NCI-H1092 (cell line): ENCODE measurements at places on chromosomes 7 and 10.

DNA sequence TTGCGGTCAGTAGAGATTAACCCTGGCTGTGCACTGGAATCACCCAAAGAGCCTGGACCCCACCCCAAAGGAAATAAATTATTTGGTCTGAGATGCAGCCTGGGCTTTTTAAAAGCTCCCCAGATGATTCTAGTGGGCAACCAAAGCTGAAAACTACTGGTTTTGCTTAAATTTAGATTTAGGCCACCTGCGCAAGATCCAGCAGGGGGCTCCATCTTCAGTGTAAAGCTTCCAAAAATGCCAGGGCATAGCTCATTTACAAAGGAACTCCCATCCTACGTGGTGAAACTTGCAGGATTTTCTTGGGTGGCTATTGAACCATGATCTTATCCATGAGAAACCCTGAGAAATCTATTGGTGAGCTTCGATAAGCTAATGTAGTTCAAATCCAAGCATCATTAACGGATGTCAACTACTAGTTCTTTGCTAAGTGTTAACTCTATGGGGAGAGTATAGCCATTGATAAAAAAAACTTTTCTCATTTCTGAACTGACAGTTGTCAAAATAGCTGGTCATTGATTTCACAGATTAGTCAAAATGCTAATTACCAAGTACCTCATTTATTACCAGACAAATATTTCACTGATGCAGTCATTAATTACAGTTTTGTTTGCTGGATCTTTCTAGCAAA lies 315.3 kb downstream of the LHFPL3 start:
- no peak for DNase-seq

DNA sequence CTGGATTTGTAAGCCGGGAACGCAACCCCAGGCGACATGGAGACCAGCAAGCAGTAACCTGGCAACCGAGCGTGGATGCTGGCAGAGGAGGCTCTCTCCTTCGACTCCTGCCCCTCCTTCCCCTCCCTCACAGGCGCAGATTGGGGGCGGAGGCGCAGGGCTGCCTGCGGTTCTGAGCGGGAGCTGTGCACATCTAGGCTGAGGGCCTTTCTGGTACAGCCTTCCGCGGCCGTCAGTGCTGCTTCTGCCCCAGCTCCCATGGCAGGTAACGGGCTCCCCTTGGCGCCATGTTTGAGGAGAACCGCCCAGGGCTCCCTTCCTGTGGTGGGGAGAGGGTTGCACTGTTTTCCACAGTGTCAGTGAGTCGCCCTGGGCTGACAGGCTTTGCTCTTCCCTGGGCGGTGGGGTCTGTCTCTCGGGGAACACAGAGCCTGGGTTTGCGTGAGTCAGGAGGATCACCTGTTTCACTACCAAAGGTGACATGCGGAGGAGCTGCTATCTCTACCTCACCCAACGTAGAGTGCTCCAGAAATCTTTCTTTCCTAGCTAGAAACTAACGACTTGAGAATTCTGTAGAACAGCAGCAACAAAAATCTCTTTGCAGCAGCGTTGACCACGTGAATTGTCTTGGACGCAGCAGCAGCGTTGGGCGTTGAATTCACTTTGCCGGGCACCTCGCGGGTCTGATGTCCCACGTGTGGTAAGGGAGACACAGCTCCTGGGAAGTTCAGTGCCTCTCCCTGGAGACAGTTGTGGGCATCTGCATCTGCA lies 154.8 kb upstream of the COBL start:
- DNase-seq: peak; percentile 73

- DNase-seq: no peak
Observed at GRCh38 chr7:38625866-38626265, 5.3 kb downstream of the AMPH start.

- no peak for DNase-seq
Observed at GRCh38 chr10:6738112-6738768, 158.2 kb upstream of the PRKCQ start.

- DNase-seq: no peak
Observed at GRCh38 chr7:11714676-11715075, 117.3 kb downstream of the THSD7A start.

DNA sequence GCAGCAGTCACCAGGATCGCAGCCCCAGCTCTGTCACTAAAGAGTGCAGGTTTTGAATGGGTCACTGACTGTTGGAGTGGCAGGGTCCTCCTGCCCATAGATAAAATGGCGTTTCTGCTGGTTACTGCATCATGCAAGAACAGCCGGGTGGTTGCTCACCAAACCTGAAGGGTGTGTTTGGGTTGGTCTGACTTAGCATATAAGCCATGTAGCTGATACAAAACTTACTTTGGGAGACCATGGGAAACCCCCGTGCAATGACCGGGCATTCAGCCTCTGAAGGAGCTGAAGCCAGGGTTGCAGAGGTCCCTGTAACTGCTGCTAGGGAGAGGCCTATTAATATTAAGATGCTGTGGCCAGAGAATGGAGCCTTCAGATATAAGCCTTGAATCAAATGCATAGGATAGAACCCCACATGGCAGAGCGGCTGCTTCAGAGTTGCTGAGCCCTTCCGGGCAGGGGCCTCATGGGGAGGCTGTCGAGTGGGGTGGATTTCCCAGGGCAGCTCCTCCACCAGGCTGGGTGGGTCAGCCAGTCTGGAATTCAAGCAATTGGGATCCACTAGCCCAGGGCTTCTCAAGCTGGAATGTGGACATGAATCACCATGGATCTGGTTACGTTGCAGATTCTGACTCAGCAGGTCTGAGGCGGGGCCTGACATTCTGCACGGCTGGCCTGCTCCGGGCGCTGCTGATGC lies 70.9 kb upstream of the CTBP2 start:
- no peak for DNase-seq

GRCh38 chr7:86814661-86815379 lies 171.1 kb downstream of the GRM3 start:
- peak; percentile 47 for DNase-seq

DNA sequence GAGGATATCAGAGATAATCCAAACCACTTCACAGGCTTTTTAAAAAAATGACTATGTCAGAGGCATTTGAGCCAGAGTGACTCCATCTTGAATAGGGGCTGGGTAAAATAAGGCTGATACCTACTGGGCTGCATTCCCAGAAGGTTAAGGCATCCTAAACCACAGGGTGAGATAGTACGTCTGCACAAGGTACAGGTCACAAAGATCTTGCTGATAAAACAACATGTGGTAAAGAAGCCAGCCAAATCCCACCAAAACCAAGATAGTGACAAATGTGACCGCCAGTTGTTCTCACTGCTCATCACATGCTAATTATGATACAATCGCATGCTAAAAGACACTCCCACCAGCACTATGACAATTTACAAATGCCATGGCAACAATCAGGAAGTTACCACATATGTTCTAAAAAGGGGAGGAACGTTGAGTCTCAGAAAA lies 177.5 kb downstream of the RAPGEF5 start:
- no peak for DNase-seq

GRCh38 chr10:65684896-65685295 lies 1240.9 kb upstream of the LRRTM3 start:
- no peak for DNase-seq

- DNase-seq: no peak
Observed at GRCh38 chr10:97134983-97135382, 50.8 kb downstream of the SLIT1 start.

DNA sequence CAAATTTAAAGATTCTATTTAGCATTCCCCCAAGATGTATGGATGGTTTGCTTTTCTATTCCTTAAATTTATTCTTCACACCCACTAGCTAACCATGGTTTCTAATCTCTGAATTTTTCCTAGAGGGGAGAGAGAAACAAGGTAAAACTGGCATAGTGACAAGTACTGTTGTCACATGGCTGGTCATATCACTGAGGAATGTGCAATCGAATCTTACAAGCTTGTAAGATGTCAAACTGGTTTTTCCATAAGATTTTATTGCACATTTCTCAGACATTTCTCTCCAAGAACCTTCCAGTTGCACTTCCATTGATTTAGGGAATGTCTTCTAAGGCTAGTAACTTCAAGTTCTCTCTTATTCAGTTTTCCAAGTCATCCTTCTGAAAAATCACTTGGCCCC lies 89.8 kb downstream of the MBL2 start:
- DNase-seq: no peak

GRCh38 chr7:77327067-77327931 lies 88.8 kb downstream of the GSAP start:
- no peak for DNase-seq

- no peak for DNase-seq
Observed at GRCh38 chr7:11754123-11754522, 77.9 kb downstream of the THSD7A start.

- DNase-seq: no peak
Observed at GRCh38 chr7:144144426-144144825, 21.4 kb downstream of the OR2A14 start.

DNA sequence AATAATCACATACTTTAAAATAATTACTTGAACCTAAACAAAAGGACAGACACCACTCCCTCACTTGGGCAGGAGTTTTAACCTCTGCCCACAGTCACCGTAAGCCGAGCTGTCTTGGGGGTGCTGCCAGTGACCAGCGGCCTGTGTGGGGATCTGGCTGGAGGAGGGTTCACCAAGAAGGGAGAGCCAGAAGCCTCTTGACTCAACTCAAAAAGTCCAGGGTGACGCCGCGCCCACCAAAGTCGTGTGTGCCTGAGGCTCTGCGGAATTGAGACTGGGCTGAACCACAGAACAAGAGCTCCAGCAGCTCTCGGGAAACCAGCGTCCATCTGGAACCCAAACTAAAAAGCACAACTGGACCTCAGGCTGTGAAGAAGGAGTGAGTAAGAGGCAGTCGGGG lies 35.8 kb downstream of the ZFAND2A start:
- DNase-seq: no peak

- DNase-seq: no peak
Observed at GRCh38 chr10:78875932-78876331, 192.8 kb upstream of the ZMIZ1 start.

DNA sequence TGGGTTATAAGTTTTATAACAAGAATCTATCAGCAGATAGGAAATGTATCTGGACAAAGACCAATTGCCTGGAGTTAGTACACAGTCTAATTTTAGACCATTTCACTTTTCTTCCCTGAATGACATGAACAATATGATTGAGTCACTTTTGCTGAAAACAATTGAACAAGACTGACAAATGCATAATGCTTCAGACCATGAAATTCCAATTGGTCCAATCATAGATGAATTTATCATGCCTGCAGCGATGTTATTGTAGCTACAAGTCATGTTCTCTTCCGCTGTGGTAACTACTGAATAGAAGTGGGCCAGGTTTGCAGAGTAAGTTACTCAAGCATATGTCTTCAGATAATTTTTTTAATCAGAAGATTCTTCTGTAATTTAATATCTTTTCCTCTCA lies 73.4 kb downstream of the VSTM2A start:
- DNase-seq: no peak

DNA sequence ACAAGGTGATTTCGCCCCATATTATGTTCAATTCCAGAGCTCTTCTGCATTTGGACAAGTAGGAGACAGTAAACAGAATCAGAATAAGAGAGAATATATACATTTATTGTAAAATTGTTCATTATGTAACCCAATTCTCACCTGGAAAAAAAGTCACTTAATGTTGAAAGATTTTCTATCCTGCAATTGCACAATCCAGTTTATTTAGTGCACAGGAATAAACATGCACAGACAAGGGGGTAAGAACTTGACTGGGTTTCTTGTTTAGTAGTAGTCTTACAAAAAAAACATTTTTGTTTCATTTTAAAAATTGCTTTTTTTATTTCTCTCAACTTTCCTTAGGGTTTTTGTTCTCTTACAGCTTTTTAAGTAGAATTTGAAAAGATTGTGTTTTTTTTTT lies 126.6 kb downstream of the SAMD9 start:
- DNase-seq: no peak

- DNase-seq: no peak
Observed at GRCh38 chr10:104589431-104589830, 51.7 kb upstream of the SORCS3 start.

- no peak for DNase-seq
Observed at GRCh38 chr7:29490094-29490607, 73.5 kb upstream of the PRR15 start.

DNA sequence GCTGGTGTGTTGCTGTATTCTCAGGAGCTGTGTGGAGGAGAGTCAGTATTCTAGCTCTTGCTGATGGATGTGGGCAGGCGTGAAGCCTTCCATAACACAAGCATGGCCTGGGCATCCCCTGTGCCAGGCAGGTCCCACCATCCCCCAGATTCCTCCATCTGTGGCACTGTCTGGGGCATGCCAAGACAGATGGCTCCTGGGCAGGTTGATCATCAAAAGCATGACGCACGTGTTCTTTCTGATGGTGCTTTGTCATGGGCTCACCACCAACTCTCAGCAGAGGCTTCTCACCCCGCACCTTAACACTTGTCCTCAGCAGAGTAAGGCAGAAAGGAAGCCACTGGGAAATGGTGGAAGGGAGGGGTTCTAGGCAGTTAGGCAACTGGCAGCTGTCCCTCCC lies 364.3 kb downstream of the PLXNA4 start:
- no peak for DNase-seq

DNA sequence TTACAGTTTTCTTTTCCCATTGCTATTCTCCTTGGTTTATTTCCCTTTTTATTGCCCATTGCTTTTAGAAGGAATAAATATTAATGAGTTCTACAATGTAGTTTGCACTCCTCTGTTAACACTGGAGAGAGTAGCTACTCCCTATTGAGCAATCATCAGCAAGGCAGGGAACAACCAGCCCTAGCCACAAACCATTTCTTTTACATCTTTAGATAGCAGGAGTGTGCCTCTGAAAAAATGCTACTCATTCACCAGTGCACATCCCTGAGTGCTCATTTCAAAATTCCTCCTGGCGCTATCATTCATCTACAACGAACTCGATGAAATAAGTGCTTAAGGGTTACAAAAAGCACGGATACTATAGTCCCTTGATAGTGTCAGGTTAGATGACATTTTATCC lies 252.9 kb downstream of the THSD7A start:
- DNase-seq: no peak

DNA sequence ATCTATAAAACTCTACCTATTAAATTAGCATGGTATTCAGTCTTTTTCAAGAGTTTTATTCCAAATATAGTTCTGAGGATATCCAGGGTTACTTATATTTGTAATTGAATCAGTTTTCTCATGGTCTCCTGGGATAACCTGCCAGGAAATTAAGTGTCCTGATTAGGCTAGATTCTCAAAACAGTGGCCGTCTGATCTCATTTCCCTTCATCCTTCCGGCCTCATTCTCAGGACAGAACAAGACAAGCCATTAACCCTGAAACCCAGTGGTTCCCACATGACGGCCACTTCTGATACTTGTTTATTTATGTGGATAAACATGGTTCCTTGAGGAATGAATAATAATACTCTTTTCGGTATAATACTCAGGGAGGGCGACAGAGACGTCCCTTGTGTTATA lies 417.6 kb upstream of the POT1 start:
- no peak for DNase-seq

DNA sequence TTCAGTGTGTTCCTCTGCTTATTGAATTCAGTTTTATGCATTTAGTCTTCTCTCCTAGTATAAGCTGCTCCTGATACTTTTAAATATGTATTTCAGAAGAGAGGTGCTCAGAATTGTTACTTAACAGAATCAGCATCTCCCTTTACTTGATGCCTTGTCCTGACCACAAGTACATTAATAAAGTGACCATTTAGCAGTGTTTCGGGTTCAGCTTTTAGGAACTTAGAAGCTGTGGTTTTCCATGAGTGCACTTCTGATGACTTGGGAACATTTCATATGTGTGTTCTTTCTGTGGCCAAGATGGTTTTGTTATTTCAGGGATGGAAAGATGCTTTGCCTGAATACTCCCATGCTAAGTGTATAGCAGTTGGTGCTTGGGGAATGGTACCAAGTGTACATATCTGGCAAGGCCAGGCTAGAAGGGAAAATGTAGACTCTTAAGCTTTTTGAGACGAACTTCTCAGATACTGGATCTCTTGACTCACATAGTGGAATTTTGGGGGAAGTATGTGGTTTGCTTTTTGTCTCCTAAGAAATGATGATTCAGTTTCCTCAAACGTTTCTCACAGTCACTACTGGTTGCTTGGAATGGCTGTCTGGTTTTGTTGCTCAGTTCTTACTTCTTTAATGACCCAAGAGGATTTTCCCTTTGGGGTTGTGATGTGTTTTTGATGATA lies 17.2 kb downstream of the SGPL1 start:
- no peak for DNase-seq
